ENCODE measurements at places on chromosomes 12 and 14.

GRCh38 chr12:104181313-104181712, 34.3 kb upstream of the TXNRD1 start:
- no peak for DNase-seq

DNA sequence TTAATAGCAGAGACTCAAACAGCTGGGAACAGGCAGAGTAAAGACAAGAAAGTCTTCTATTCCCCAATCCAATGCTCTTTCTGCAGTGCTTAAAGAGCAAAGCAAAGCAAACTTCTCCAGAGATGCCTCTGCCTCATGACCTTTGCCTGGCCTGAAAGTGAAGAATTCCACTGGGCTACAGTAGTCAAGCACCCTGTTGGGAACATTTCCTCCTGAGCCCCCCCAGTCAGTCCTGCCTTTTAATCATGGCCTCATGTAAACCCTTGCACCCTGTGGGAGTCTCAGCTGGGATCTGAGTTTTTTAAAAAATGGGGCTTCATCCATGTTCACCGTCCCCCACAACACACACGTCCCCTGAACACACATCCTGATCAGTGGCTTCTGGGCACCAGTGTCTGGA, 62.7 kb upstream of the TSPAN11 start:
- no peak for DNase-seq

GRCh38 chr14:45587142-45587541, 334.1 kb upstream of the MIS18BP1 start:
- DNase-seq = no peak

DNA sequence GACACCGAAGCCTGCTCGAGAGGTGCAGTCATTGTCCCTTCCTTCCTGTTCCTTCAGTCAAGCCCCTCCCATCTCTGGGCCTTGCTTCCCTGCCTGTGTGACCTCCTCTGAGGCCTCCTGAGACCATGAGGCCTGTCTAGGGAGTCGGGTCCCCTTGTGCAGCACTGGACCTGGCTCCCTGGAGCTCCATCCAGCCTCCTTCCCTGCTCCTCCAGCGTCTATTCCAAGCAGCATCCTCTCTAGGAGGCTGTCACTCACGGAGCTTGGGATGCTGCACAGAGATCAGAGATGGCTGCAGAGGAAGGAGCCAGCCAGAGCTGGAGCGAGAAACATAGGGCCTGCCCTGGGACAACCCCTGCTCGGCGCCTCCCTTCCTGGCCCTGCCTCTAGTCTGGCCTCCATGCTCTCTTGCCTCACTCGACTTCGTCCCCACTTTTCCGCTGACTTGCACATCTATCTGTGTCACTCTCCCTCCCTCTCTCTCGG, 142.7 kb downstream of the BCL11B start:
- DNase-seq = no peak

GRCh38 chr14:104895207-104895785, 29.4 kb upstream of the PLD4 start:
- no peak for DNase-seq

DNA sequence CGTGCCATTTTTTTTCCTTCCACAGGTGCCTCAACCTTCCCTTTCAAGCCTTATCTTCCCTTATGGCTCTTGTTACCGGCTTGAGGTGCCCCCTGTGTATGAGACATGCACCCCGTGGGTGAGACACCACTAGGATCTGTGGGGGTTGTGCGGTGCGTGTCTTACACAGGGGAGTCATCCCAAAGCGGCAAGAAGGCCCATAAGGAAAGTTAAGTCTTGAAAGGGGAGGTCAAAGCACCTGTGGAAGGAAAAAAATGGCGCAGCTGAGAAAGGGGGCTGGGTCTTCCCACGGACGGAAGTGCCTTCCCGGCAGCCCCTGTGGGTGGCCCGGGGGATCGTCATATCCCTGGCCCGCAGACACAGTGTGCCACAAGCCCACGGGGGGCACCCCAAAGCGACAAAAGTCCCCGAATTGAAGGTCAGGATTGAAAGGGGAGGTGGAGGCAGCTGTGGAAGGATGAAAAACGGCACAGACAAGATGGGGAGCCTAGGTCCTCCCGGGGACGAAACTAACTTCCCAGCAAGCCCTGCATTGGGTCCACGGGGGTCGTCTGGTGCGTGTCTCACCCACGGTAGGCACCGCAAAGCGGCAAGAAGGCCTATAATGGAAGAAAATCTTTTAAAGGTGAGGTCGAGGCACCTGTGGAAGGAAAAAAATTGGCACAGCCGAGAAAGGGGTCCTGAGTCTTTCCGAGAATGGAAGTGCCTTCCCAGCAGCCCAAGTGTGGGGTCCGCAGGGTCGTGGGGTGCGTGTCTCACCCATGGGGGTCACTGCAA, 273.3 kb downstream of the ALG10 start:
- DNase-seq = no peak

Measured in CD14-positive monocyte (primary cell).